ENCODE measurements at places on chromosomes 5 and 9. TPM values are rescaled to one million over a fixed set of nuclear protein-coding genes. Genes with fewer than 3 reads are reported as not detected.

- DNase-seq = no peak
- peaks cover 33% of the 10 kb centered on the region for H3K27me3 ChIP-seq
- H3K36me3 ChIP-seq = no peaks in the 10 kb centered on the region
- no peak overlapping the region for H3K4me3 ChIP-seq
- H3K27ac ChIP-seq = no peak overlapping the region
Measured at GRCh38 chr5:102341681-102342288, 45.7 kb upstream of the SLCO4C1 start.

NKD2 gene
- total RNA-seq = 6.7 TPM

STKLD1 gene
- total RNA-seq = 4.1 TPM

SLC44A1 gene
- 15.3 TPM for total RNA-seq

GPX3 gene
- total RNA-seq = not detected

GRCh38 chr9:136110082-136111061 is 8.3 kb downstream of the TMEM250 start:
- no peaks in the 10 kb centered on the region for H3K36me3 ChIP-seq
- peak overlapping the region; percentile 6 for H3K27ac ChIP-seq
- peak; percentile 19 for DNase-seq
- no peaks in the 10 kb centered on the region for H3K27me3 ChIP-seq

IER5L gene
- total RNA-seq = 46.1 TPM

DNA sequence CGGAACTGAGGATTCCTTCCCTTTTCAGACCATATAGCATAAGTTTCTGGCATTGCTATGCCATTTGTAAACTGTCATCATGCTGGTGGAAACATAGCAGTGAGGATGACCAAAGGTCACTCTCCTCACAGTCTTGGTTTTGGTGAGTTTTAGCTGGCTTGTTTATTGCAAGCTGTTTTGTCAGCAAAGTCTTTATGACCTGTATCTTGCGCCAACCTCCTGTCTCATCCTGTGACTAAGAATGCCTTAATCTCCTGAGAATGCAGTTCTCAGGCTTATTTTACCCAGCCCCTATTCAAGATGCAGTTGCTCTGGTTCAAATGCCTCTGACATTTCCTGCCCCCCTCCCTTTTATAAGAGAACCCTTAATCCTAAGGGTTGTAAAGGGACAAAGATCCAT is 26.7 kb upstream of the GRIA1 start:
- peak; percentile 63 for DNase-seq
- no peaks in the 10 kb centered on the region for H3K36me3 ChIP-seq
- peaks cover 8% of the 10 kb centered on the region for H3K4me1 ChIP-seq

- H3K36me3 ChIP-seq = no peaks in the 10 kb centered on the region
- no peak overlapping the region for H3K4me3 ChIP-seq
- H3K27me3 ChIP-seq = peaks cover 6% of the 10 kb centered on the region
- no peaks in the 10 kb centered on the region for H3K4me1 ChIP-seq
Measured at GRCh38 chr5:179355976-179356974, 11.0 kb upstream of the ADAMTS2 start.

CDH18 gene
- 0.15 TPM for total RNA-seq

GADD45G gene
- 2.1 TPM for total RNA-seq

TJP2 gene
- total RNA-seq = 124 TPM

DNA sequence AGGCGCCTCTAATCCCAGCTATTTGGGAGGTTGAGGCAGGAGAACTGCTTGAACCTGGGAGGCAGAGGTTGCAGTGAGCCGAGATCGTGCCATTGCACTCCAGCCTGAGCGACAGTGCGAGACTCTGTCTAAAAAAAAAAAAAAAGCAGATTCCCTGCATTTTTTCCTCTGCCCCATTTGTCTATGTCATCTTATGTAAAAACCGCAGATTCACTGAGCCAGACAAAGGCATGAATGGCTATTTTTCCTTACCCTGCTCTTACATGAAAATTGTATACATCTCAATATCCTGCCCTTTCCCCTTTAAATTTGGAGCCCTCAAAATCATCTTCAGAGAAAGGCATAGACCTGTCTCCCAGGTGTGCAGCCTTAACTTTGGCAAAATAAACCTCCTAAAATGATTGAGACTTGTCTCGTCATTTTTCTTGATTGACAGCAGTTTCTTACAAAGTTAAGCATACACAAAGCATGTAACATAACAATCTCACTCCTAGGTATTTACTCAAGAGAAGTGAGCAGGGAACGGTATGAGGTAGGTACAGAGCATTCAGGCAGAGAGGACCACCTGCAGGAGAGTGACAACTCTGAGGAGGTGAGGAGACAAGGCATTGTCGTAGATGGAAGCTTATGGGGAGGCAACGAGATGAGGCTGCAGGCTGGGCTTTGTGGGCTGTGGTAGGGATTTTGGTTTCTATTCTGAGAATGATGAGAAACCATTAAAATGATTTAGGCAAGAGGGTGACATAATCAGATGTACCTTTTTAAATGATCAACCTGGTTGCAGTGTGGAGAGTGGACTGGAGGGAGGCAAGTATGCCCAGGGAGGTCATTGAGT is 65.7 kb upstream of the IL6ST start:
- no peaks in the 10 kb centered on the region for H3K27me3 ChIP-seq
- H3K27ac ChIP-seq = no peak overlapping the region
- H3K36me3 ChIP-seq = no peaks in the 10 kb centered on the region
- H3K4me1 ChIP-seq = peaks cover 15% of the 10 kb centered on the region
- no peak for DNase-seq

CDKN2A gene
- total RNA-seq = 293 TPM

DNA sequence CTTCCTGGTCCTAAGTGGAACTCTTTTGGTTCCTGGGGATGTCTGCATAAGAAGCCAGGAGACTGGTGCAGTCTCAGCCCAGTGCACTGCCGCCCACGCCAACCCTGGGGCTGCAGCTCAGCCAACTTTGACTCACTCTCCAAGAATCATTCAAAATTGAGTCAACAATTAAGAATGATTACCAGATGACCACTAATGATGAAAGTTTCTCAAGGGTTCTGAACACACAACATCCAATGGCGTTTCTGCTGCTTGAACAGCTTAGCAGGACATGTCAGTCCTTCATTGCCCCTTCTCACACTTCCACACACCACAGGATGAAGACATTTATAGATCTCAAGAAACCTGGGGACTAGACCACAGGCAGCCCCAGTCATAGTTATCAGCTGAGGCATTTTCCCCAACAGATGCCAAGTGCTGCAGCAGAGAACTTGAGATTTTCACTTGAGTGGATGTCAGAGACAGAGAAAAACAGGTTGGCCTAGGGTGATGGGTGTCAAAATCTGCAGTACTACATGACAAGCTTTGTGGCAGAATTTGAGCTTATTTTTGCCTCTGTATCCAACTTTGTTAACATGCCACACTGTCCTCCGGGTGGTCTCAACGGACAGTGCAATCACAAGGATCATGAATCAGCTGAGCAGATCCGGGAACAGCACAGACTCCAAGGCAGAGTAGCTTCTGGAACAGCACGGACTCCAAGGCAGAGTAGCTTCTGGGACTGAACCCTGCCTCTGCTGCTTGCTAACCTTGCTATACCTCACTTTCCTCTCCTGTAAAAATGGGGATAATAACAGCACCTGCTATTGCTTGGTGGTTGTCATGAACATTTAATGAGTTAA is 356.1 kb downstream of the SPOCK1 start:
- peak overlapping the region; percentile 29 for H3K27ac ChIP-seq
- no peak overlapping the region for H3K4me3 ChIP-seq
- no peaks in the 10 kb centered on the region for H3K27me3 ChIP-seq
- H3K36me3 ChIP-seq = no peaks in the 10 kb centered on the region
- peaks cover 43% of the 10 kb centered on the region for H3K4me1 ChIP-seq
- peak; percentile 78 for DNase-seq

RBM22 gene
- 27.3 TPM for total RNA-seq

DNA sequence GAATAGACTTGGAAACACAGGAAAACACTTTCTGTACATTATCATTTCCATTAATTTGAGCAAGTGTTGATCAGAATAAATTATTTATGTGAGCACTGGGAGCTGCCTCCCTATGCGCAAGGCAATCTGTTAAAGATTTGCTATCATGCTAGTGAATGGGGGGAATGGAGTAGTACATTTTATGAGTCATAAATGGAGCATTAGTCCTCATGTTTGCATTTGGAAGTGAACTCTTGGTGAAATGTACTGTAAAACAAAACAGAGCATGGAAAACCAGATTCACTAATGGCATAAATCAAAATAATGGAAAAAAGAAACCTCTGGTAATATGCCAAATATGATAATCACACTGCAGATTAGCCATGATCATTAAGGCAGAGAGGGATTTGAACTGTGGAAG is 40.5 kb upstream of the TMC1 start:
- DNase-seq = peak; percentile 51
- H3K36me3 ChIP-seq = no peaks in the 10 kb centered on the region
- H3K4me1 ChIP-seq = peaks cover 44% of the 10 kb centered on the region
- H3K27ac ChIP-seq = no peak overlapping the region
- no peak overlapping the region for H3K4me3 ChIP-seq

NEUROG1 gene
- total RNA-seq = not detected

PCDHA12 gene
- 8.2 TPM for total RNA-seq

- H3K27ac ChIP-seq = peak overlapping the region; percentile 58
- peak; percentile 31 for DNase-seq
- no peaks in the 10 kb centered on the region for H3K36me3 ChIP-seq
- no peaks in the 10 kb centered on the region for H3K27me3 ChIP-seq
Measured at GRCh38 chr5:102866237-102866600, 111.1 kb downstream of the PAM start.

GRCh38 chr5:7805379-7805778 is 45.6 kb downstream of the CFAP90 start:
- no peaks in the 10 kb centered on the region for H3K4me1 ChIP-seq
- no peak overlapping the region for H3K27ac ChIP-seq
- H3K27me3 ChIP-seq = peaks cover 35% of the 10 kb centered on the region
- DNase-seq = peak; percentile 16
- H3K36me3 ChIP-seq = no peaks in the 10 kb centered on the region
- no peak overlapping the region for H3K4me3 ChIP-seq

DNA sequence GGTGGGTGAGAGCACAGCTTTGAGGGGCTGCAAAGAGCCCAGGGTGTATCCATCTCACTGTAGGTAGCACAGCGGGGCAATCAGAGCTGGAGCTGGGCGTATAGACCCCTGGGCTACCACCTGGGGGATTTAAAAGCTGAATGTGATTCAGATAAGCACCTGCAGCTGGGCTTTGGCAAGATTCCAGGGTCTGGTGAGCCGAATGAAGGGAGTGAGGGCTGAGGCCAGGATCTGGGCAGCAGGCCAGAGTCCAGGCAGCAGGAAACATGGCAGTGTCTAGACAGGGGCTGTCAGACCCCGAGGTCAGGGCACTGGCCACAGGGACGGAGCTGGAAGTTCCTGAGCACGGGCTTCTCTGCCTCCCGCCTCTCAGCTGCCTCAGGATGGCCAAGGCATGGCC is 8.7 kb downstream of the ASS1 start:
- peak; percentile 24 for DNase-seq
- H3K27ac ChIP-seq = no peak overlapping the region
- H3K36me3 ChIP-seq = no peaks in the 10 kb centered on the region

GRCh38 chr9:33165263-33166151 is 1.6 kb downstream of the B4GALT1 start:
- no peaks in the 10 kb centered on the region for H3K36me3 ChIP-seq
- peaks cover 53% of the 10 kb centered on the region for H3K4me1 ChIP-seq
- peak overlapping the region; percentile 53 for H3K27ac ChIP-seq
- peak; percentile 46 for DNase-seq
- peak overlapping the region; percentile 93 for H3K4me3 ChIP-seq
- no peaks in the 10 kb centered on the region for H3K27me3 ChIP-seq

- DNase-seq = no peak
- H3K4me1 ChIP-seq = no peaks in the 10 kb centered on the region
- H3K4me3 ChIP-seq = no peak overlapping the region
- no peaks in the 10 kb centered on the region for H3K27me3 ChIP-seq
- H3K36me3 ChIP-seq = peaks cover 41% of the 10 kb centered on the region
Measured at GRCh38 chr5:141529873-141530272, 41.0 kb downstream of the PCDHGC5 start.

GRCh38 chr5:17434982-17435381 is 63.0 kb upstream of the TAF11L2 start:
- H3K4me3 ChIP-seq = no peak overlapping the region
- no peaks in the 10 kb centered on the region for H3K27me3 ChIP-seq
- no peaks in the 10 kb centered on the region for H3K4me1 ChIP-seq
- H3K36me3 ChIP-seq = no peaks in the 10 kb centered on the region
- H3K27ac ChIP-seq = no peak overlapping the region

- DNase-seq = no peak
- H3K27ac ChIP-seq = no peak overlapping the region
- H3K27me3 ChIP-seq = no peaks in the 10 kb centered on the region
- no peak overlapping the region for H3K4me3 ChIP-seq
Measured at GRCh38 chr9:89361816-89362646, 43.7 kb downstream of the SECISBP2 start.

SPINK4 gene
- not detected for total RNA-seq

SH3TC2 gene
- 32.0 TPM for total RNA-seq

CD274 gene
- 3.8 TPM for total RNA-seq

DNA sequence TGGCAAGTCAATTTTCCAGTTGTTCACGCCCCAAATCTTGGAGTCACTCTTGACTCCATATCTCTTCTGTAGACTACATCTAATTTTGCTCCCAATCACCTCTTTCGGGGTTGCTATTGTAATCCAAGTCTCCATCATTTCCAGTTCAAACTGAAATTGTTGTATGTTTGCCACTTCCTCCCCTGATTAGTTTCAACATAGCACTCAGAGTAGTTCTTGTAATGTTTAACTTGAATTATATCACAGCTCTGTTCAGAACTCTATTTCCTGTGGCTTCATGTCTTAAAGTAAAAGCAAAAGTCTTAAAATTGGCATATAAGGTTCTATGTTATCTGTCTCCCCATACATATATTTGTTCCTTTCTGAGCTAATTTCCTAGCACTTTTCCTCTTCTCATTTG is 348.5 kb upstream of the RIOK2 start:
- H3K36me3 ChIP-seq = no peaks in the 10 kb centered on the region
- H3K4me1 ChIP-seq = peaks cover 16% of the 10 kb centered on the region
- no peak overlapping the region for H3K27ac ChIP-seq
- H3K27me3 ChIP-seq = no peaks in the 10 kb centered on the region
- DNase-seq = no peak

CYSRT1 gene
- 1.3 TPM for total RNA-seq

DNA sequence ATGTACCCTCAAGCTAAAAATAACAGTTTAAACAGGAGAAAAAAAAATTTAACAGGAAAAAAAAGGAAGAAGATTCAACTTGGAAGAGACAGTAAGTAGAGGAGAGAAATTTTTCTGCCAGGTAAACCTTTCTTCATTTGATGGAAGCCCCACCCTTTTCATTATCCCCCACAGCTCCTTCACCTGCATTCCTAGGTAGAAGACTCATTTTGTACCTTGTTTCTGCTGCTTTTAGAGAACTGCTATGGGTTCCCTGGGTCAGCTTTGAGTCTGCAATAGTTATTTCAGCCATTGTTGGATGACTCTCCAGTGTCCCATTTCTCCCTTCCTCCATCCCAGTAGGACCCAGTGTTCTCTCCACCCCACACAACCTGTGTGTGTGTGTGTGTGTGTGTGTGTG is 74.1 kb upstream of the CPEB4 start:
- no peak overlapping the region for H3K4me3 ChIP-seq
- no peak overlapping the region for H3K27ac ChIP-seq
- H3K4me1 ChIP-seq = peaks cover 7% of the 10 kb centered on the region
- no peaks in the 10 kb centered on the region for H3K36me3 ChIP-seq
- DNase-seq = no peak
- H3K27me3 ChIP-seq = no peaks in the 10 kb centered on the region
